ENCODE measurements at places on chromosomes 2 and 18. TPM values are rescaled to one million over a fixed set of nuclear protein-coding genes. Genes with fewer than 3 reads are reported as not detected.

- DNase-seq = peak; percentile 59
- no peak overlapping the region for H3K27ac ChIP-seq
- no peaks in the 10 kb centered on the region for H3K27me3 ChIP-seq
- H3K4me3 ChIP-seq = no peak overlapping the region
- H3K4me1 ChIP-seq = peaks cover 14% of the 10 kb centered on the region
These were observed 56.4 kb downstream of the ZFP36L2 start for GRCh38 chr2:43169987-43170386.

The PPIG gene
- 25.3 TPM for total RNA-seq

The MRO gene
- 1.8 TPM for total RNA-seq

- H3K27ac ChIP-seq = no peak overlapping the region
- H3K27me3 ChIP-seq = no peaks in the 10 kb centered on the region
- no peak overlapping the region for H3K4me3 ChIP-seq
- H3K36me3 ChIP-seq = no peaks in the 10 kb centered on the region
- no peaks in the 10 kb centered on the region for H3K4me1 ChIP-seq
These were observed 226.7 kb upstream of the ZSWIM2 start for GRCh38 chr2:187075671-187076070.

DNA sequence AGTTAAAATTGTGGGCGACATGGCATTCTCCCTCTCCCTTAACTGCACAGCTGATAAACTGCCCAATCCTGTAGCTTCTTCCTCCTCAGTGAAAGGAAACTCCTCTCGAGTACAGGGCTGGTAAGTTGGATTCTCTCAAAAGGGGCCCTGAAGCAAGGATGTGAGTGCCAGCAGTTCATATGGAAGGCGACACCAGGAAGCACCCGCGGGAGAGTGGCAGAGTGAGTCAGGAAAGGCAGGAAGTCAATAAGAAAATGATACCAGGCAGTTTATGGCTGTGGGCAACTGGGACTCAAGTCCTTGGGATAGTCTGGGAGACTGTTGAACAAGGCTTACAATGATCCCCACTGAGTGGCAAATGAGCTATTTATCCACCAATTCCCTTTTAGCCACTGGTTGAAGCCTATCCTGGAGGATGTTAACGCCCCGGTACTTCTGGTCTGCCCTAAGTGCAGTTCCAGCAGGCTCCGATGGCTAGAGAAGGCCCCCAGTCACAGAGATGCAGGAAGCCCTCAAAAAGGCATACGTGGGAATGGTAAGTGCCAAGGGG lies 34.8 kb downstream of the ABHD3 start:
- no peaks in the 10 kb centered on the region for H3K27me3 ChIP-seq
- H3K4me3 ChIP-seq = no peak overlapping the region
- DNase-seq = no peak
- no peaks in the 10 kb centered on the region for H3K4me1 ChIP-seq
- H3K27ac ChIP-seq = no peak overlapping the region
- H3K36me3 ChIP-seq = no peaks in the 10 kb centered on the region

The TTR gene
- total RNA-seq = not detected

DNA sequence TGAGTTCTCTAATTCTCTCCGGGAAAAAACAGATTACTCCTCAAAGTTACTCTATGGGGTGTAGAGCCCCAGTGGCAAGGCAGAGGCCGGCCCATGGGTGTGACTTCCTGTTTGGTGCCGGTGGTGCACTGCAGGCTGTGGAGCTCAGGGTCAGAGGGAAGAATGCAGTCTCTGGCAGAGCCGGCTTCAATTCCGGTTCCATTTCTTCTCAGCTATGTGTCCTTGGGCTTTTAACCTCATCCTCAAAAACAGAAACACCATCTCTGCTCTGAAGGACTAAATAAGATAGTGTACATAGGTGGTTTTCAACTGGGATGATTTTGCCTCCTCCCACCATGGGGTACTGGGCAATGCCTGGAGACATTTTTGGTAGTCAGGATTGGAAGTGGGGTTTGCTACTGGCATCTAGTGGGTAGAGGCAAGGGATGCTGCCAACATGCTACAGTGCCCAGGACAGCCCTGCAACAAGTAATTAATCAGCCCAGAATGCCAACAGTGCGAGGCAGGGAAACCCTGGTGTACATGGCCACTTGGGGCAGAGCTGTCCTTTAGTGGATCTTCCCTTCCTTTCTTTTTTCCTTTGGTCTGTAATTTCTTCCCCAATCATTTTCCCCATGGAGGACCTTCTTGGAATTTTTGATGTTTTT lies 81.2 kb downstream of the INSIG2 start:
- no peak overlapping the region for H3K4me3 ChIP-seq
- no peaks in the 10 kb centered on the region for H3K4me1 ChIP-seq
- H3K27ac ChIP-seq = no peak overlapping the region
- no peaks in the 10 kb centered on the region for H3K27me3 ChIP-seq
- no peaks in the 10 kb centered on the region for H3K36me3 ChIP-seq

GRCh38 chr2:2845806-2846315 lies 514.8 kb upstream of the MYT1L start:
- H3K4me3 ChIP-seq = no peak overlapping the region
- H3K27ac ChIP-seq = no peak overlapping the region
- H3K36me3 ChIP-seq = no peaks in the 10 kb centered on the region
- no peaks in the 10 kb centered on the region for H3K27me3 ChIP-seq
- H3K4me1 ChIP-seq = no peaks in the 10 kb centered on the region

DNA sequence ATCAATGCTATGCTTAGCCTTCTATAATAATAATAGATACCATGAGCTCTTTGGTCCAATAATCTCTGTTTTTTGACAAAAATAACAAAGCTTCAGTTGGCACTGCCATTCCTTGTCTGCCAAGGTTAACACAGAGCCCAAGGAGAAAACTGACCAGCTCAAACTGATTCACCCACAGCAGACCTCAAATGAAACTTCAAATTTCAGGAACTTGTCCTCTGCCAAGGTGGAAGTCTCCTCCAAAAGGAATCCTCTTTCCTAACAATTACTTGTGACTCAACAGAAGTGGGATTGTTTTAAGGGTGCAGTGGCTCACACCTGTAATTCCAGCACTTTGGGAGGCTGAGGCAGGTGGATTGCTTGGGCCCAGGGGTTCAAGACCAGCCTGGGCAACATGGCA lies 12.1 kb downstream of the AAK1 start:
- H3K36me3 ChIP-seq = no peaks in the 10 kb centered on the region
- no peak overlapping the region for H3K27ac ChIP-seq
- H3K4me3 ChIP-seq = no peak overlapping the region
- DNase-seq = no peak
- no peaks in the 10 kb centered on the region for H3K27me3 ChIP-seq

The B3GNT7 gene
- 0.72 TPM for total RNA-seq

DNA sequence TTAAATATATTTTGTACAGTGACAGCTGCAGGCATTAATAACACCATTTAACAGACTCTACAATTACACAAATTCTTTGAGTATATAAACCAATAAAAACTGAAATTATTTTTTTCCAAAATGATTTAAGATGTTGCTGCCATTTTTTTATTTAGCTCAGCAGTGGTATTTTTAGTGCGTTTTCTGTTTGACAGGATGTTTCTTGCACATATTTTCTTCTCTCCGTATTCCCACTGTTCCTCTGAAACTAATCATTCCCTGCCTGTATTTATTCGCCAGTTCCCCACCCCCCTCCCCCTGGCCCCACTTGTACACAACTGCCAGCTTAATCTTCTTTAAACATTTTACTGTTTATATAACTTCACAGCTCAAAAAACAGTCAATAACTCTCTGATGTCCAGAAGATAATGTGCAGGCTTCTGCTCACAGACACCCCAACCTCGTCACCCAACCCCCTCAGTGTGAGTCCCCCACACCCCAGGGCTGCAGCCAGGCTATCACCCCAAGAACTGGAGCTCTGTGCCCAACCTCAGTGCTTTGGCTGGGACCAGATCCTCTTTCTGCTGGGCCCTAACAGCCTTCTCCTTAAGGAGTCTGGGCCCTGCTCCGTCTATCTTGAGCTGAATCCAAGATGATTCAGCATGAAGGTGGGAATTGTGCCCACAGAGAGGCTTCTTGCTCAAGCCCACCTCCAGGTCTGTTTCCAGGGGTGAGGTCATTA lies 41.6 kb upstream of the MAP4K4 start:
- peak; percentile 76 for DNase-seq
- H3K4me1 ChIP-seq = peaks cover 5% of the 10 kb centered on the region
- no peak overlapping the region for H3K27ac ChIP-seq
- H3K36me3 ChIP-seq = no peaks in the 10 kb centered on the region
- H3K4me3 ChIP-seq = no peak overlapping the region

The NRP2 gene
- 183 TPM for total RNA-seq
